ENCODE measurements at places on chromosomes 3 and 15.

- no peak for DNase-seq
Measured at GRCh38 chr3:195597848-195598247, 14.1 kb upstream of the APOD start.

- DNase-seq, result no peak
Measured at GRCh38 chr3:66432767-66433521, 67.9 kb downstream of the LRIG1 start.

- DNase-seq, result no peak
Measured at GRCh38 chr3:187850258-187850921, 105.1 kb upstream of the BCL6 start.

- DNase-seq, result no peak
Measured at GRCh38 chr3:182568876-182569275, 224.4 kb upstream of the ATP11B start.

DNA sequence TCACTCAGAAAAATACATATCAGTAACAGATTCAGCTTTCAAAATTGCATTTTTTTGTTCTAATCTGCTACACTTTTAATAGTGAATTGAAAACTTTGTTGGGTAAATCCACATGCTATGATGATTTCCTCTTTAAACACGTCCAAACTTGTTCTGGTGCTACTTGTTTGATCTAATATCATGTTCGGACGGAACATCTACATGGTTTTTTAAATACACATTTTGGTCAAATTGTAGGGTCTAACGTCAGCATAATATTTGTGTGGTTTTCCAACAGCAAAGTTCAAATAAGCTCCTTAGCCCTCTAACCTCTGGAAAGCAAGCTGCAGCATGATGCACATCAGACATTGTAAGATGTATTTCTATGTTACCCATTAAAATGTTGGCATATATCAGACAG, 98.5 kb upstream of the OSTN start:
- no peak for DNase-seq

- no peak for DNase-seq
Measured at GRCh38 chr3:184532940-184533732, 28.4 kb upstream of the EPHB3 start.

- no peak for DNase-seq
Measured at GRCh38 chr3:81352867-81353266, 408.6 kb downstream of the GBE1 start.

DNA sequence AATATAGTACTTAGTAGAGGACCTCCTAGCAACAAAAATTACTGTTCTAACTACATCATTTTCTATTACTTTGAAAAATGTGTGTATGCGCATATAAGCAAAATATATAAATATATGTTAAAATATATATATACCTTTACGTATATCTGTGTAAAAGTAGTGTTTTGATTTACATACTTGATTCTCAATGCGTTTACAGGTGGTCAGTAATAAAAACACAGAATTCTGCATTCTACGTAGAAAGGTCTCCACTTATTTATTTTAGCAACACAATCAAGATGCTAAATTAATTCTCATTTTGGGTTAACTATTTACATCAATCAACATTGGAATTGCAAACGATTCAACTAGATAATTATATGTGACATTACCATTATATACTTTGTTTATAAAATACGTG, 158.0 kb downstream of the ATG7 start:
- no peak for DNase-seq

DNA sequence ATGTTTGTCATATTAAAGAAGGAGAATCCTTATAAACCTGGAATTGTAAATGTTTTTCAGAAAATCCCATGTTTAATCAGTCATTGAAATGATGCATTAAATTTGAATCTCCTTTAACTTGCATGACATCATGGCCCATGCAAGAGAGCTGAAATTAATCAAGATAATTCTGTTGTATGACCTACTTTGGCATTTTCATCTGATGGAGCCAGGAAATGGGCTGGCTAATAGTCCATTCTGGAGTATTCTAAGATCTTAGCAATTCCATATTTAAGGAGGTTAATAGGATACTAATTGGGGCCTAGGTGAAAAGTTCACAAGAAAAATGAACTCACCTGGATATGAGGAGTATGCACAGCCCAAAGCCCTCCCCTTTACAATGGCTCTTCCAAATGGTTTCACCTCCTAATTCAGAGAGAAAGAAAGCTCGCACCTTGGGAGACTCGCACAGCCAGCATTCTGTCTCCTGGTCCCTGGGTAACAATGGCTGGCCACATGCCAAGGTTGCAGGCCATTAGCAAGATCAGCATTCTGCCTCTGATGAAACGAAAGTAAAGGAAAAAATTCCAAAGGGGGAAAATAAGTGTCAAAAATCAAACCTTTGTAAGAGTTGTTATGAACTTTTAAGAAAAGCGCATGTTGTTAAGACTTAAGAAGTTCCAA, 786.4 kb downstream of the MCTP2 start:
- DNase-seq, result no peak

GRCh38 chr3:143002083-143002712, 828 bp downstream of the U2SURP start:
- DNase-seq, result peak; percentile 22

- DNase-seq, result no peak
Measured at GRCh38 chr15:52113708-52114107, 1.1 kb upstream of the BCL2L10 start.

DNA sequence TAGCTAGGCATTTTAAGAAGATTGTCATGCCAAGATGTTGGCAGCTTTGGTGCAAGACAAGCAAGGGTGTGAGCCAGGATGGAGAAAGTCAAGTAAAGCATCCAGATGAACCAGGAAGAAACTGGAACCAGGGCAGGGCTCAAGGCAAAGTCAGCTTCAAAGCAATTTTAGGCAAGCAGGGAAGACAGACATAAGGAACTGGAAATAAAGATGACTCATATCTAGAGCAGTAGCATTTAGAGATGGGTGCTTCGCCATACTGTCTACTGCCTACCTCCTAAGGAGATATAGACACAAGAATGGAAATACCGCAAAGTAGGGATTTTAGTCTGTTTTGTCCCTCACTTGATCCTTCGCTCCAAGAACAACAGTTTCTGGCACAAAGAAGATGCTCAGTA, 59.9 kb downstream of the RYR3 start:
- no peak for DNase-seq

DNA sequence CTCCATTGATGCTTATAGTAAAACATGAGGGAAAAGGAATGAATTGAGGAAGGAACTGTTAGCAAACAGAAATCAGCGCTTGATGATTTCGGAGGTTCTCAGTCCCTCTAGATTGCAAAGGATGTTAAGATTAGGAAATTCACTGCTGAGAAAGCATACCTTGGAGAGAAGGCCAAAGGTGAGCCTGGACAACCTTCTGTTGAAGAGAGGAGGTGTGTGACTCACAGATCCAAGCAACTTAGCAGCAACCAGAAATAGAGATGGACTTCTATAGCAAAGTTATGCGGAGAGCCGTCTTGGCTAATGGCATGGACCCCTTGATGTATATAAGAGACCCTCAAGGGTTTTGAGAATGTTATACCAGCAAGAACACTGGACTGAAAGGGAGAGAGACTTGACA, 114.3 kb downstream of the EEFSEC start:
- no peak for DNase-seq

GRCh38 chr3:126473292-126474168, 2.2 kb downstream of the ZXDC start:
- peak; percentile 4 for DNase-seq

GRCh38 chr3:15601399-15602145, at the start of the genes BTD and HACL1:
BTD (plus strand) TSS chr3:15601745; CDS start chr3:15635440, 33,695 bp downstream.
HACL1 (minus strand) TSS chr3:15601569; CDS start chr3:15601463, 106 bp downstream.
- DNase-seq, result peak; percentile 98

DNA sequence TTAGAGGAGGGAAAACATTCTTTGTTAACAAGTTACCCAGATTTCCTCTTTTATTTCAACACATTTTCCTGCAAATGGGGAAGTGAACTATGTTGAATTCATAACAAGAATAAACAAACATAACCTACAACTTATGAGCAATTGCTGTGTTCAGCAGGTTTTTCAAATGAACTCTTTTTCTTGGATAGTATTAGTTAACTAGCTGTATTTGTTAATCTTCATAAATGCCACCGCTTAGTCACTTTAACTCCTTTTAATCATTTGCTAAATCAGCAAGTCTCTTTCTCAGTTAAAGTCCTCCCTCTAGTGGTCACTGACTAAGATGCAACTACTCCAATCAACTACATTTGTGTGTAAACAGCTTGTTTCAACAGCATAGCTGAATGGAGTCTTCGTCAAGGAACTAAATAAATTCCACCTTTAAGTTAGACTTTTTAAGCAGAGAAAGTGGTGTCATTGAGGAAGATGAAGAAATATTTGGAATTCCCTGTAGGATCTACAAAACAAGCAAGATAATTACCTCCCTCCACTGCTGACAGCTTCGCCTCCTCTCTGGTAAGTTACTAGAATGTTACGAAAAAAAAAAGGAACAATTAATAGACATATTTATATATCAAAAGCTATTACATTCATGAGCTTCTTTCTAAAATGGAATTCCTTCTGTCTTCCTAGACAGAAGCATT, 1122.0 kb downstream of the ROBO1 start:
- peak; percentile 6 for DNase-seq

GRCh38 chr3:43994657-43995546, 246.8 kb upstream of the TOPAZ1 start:
- DNase-seq, result no peak

- no peak for DNase-seq
Measured at GRCh38 chr3:171874879-171875278, 31.7 kb downstream of the TMEM212 start.

- DNase-seq, result no peak
Measured at GRCh38 chr3:23100106-23100505, 103.0 kb upstream of the UBE2E2 start.

- DNase-seq, result no peak
Measured at GRCh38 chr3:196202516-196202970, 8.7 kb downstream of the ZDHHC19 start.

- no peak for DNase-seq
Measured at GRCh38 chr3:64872345-64872744, 184.5 kb upstream of the ADAMTS9 start.

GRCh38 chr3:61454006-61454585, 107.3 kb upstream of the PTPRG start:
- no peak for DNase-seq

- no peak for DNase-seq
Measured at GRCh38 chr3:194305356-194306108, 45.6 kb downstream of the CPN2 start.

Measured in CD4-positive, alpha-beta T cell treated with Interleukin-21 for 1 hour (primary cell).